CD4-positive, alpha-beta T cell treated with Interferon gamma for 1 hour (primary cell): ENCODE measurements at places on chromosomes 2 and 18.

- no peak for DNase-seq
Measured at GRCh38 chr18:31493171-31493570, 4.8 kb upstream of the DSG2 start.

- DNase-seq: no peak
Measured at GRCh38 chr2:102122115-102122514, 20.4 kb upstream of the IL1R1 start.

- DNase-seq: peak; percentile 3
Measured at GRCh38 chr2:121650315-121650930, 1.2 kb upstream of the CLASP1 start.

- no peak for DNase-seq
Measured at GRCh38 chr18:48829443-48830149, 121.2 kb downstream of the SMAD7 start.
